Uterus (tissue), 4 donors: ENCODE measurements at places on chromosomes 7 and 10. TPM values are rescaled to one million over a fixed set of nuclear protein-coding genes. Genes with fewer than 3 reads are reported as not detected.

DNA sequence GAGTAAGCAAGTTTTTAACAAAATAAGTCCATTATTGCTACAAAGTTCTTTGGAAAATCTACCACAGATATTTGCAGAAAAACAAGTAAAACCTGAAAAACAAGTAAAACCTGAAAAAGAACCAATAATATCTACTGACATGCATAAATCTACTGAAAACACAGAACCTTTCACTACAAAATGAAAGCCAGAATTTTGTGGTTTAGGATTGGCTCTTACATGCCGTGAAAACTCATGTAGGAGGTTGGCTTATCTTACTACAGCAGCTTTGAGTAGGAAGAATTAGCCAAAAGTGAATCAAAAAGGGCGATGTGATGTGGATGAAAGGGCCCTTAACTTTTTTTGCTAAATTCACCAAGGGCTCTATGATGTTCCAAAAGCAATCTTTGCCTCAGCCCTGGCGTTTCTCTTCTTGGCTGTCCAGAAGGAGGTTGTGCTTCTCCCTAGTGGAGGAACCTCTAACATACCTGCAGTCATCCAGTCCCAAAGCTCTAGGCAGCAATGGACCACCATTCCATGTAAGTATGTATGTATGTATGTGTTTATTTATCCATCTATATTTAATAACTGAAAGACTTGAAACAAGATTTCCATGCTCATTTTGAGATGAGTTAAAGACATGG lies 93.5 kb upstream of the ZNF804B start:
- H3K4me3 ChIP-seq: no peak overlapping the region
- H3K36me3 ChIP-seq: no peaks in the 10 kb centered on the region
- H3K27me3 ChIP-seq: no peaks in the 10 kb centered on the region
- no peak for DNase-seq

ERVW-1 gene
- total RNA-seq: not detected

DNA sequence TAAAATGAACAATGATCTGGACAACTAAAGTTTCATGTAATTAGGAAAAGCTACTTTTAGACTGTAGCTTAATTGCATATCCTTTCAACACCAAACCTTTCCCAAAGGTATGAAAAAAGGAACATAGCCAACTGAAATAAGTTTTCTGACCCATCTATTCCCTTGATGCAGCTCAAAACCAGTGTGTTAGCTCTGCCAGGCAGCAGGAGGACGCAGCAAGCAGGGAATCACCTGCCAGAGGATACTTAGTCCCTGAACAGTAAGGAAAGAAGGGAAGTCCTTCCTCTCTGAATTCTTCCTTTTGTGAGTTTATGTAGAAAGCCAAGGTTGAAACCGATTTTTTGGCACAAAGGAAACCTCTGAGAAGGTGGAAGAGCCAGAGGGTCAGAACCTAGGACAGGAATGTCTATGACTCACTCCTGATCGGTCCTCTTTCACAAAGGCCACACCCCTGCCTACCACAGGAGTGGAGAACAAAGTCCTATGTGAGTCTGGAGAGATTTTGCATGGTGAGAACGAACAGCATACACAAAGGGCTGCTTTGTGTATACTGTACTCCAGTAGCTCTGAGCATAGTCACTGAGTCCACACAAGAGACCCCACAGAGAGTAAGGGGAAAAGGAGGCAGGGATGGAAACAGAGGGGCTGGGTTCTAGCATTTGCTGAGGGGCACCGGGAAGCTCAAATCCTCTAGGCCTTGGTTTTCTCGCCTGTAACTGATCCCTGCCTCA lies 68.8 kb upstream of the GSDME start:
- no peaks in the 10 kb centered on the region for H3K4me1 ChIP-seq
- no peaks in the 10 kb centered on the region for H3K27me3 ChIP-seq
- H3K36me3 ChIP-seq: no peaks in the 10 kb centered on the region
- H3K4me3 ChIP-seq: no peak overlapping the region

DNA sequence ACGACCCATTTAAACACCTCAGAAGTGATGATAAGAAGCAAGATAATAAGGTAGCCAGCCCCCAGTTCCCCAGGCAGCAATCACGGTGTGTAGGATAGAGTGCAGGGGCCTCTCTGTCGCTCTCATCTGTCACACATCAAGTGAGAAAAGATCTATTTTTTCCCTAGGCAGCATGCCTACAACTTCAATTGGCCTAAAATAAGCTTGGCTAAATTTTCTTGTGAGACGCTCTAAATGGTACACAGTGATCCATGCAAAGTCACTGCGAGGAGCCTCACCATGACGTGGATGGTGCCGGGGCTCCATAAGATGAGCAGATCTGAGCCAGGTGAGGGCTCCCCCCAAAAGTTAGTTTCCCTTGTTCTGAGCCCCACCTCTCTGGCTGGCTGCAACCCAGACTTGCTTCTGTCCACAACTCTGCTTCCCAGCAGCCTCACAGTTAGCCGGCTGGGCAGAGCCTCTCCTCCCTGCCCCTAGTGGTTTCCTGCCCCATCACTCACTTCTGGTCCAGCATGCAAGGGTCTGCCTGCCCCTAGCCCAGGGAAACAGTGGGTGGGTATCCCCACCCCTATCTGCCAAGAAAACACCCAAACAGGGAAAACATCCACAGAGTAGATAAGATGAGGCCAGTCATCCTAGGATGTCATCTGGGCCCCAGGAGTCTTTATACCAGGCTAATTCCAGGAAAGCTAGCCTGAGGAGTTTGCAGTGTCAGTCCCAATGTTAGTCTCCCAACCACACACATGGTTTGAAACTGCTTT lies 342.1 kb downstream of the GRID1 start:
- H3K4me1 ChIP-seq: no peaks in the 10 kb centered on the region
- no peak overlapping the region for H3K4me3 ChIP-seq
- no peak for DNase-seq
- no peaks in the 10 kb centered on the region for H3K27me3 ChIP-seq

ICA1 gene
- total RNA-seq: 24.1 TPM

TDRD1 gene
- total RNA-seq: 0.49 TPM

DNA sequence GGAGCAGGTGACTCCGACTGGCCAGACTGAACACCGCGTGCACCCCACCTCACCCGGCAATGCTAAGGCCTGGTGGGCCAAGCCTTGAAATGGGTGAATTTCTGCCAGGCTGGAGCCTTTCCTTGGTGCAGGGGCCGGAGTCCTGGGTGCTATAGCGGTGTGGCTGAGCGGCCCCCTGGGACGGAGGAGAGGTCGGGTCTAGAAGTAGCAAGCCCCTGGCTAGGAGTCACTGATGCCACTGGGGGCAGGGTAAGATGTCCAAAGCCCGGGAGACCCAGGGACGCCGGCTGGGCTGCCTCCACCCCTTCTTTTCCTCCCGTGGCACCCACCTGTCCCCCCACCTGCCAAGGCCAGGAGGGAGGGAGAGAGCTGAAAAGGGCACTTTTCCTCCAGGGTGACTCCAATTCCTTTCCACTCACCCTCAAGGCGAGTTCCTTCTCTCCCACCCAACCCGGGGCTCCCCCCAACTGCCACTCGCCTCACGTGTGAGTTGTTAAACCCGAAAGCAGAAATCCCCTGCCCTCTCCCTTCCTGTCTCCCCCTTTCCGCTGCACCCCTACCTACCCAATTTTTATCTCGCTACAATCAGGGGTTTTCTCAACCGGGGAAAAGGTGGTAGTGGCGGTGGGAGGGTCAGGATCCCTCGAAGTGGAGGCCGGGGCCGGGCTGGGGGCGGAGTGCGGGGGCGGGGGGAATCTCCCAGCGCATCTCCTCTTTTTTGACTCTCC lies 6.0 kb upstream of the GATA3 start:
- no peak for DNase-seq
- H3K4me1 ChIP-seq: peaks cover 26% of the 10 kb centered on the region
- peaks cover 81% of the 10 kb centered on the region for H3K27me3 ChIP-seq
- no peak overlapping the region for H3K4me3 ChIP-seq

- H3K4me1 ChIP-seq: no peaks in the 10 kb centered on the region
- H3K27me3 ChIP-seq: no peaks in the 10 kb centered on the region
- no peak overlapping the region for H3K4me3 ChIP-seq
- H3K27ac ChIP-seq: no peak overlapping the region
These were observed 192.4 kb upstream of the PFKP start for GRCh38 chr10:2874963-2875362.

GRCh38 chr10:836782-837181 lies 94.7 kb downstream of the LARP4B start:
- no peak for DNase-seq
- no peaks in the 10 kb centered on the region for H3K27me3 ChIP-seq
- no peaks in the 10 kb centered on the region for H3K36me3 ChIP-seq
- H3K4me1 ChIP-seq: no peaks in the 10 kb centered on the region
- H3K4me3 ChIP-seq: no peak overlapping the region
